ENCODE measurements at places on chromosomes 2 and 18. TPM values are rescaled to one million over a fixed set of nuclear protein-coding genes. Genes with fewer than 3 reads are reported as not detected.
A peak's percentile ranks its signal among the peaks of the same experiment; 100 is the strongest.

GRCh38 chr18:76633588-76634269 is 138.7 kb upstream of the ZNF516 start:
- H3K4me1 ChIP-seq, result no peaks in the 10 kb centered on the region
- H3K27ac ChIP-seq, result no peak overlapping the region

- H3K4me1 ChIP-seq, result peaks cover 19% of the 10 kb centered on the region
- H3K4me3 ChIP-seq, result no peak overlapping the region
- H3K36me3 ChIP-seq, result no peaks in the 10 kb centered on the region
- DNase-seq, result no peak
Measured at GRCh38 chr2:54015798-54016699, 45.3 kb upstream of the PSME4 start.

DNA sequence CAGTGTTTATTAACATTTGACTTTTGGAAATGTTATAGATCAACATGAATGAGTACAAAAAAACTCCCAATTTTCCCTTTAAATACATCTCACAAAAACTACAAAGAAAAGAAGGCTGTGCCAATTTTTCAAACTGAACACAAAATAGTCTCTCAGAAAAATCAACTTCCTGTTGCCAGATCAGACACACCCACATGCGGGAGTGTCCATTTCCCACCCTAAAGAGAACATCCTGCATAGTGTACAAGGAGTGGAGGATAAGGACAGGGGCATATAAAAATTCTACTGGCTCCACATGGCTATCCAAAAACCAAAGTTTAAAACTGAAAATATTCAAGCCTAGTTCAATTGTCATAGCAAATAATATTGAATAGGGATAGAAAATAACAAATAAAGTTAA is 165.3 kb downstream of the ATAD2B start:
- no peak for DNase-seq
- H3K36me3 ChIP-seq, result peaks cover 48% of the 10 kb centered on the region
- H3K4me1 ChIP-seq, result no peaks in the 10 kb centered on the region
- no peak overlapping the region for H3K4me3 ChIP-seq
- H3K27me3 ChIP-seq, result no peaks in the 10 kb centered on the region
- no peak overlapping the region for H3K27ac ChIP-seq

Gene THSD7B
- total RNA-seq, result not detected

DNA sequence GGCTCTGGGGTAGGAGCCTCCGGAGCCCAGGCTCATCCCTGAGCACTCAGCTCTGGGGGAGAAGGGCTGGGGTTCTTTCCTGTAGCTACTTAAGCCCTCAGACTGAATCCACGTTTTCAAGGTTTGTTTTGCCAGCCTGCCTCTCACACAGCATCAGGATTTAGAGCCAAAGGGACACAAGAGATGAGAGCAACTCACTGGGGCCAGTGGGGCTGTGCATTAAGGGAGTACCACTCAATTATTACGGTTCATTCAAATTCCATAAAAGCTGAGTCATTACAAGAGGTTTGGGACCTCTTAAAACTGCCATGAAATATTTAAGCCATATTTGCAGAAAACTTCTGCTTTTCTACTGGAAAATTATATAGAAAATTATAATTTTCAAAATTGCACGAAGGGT is 17.1 kb upstream of the SNED1 start:
- no peaks in the 10 kb centered on the region for H3K4me1 ChIP-seq
- DNase-seq, result no peak
- no peak overlapping the region for H3K4me3 ChIP-seq
- no peak overlapping the region for H3K27ac ChIP-seq
- H3K36me3 ChIP-seq, result no peaks in the 10 kb centered on the region

DNA sequence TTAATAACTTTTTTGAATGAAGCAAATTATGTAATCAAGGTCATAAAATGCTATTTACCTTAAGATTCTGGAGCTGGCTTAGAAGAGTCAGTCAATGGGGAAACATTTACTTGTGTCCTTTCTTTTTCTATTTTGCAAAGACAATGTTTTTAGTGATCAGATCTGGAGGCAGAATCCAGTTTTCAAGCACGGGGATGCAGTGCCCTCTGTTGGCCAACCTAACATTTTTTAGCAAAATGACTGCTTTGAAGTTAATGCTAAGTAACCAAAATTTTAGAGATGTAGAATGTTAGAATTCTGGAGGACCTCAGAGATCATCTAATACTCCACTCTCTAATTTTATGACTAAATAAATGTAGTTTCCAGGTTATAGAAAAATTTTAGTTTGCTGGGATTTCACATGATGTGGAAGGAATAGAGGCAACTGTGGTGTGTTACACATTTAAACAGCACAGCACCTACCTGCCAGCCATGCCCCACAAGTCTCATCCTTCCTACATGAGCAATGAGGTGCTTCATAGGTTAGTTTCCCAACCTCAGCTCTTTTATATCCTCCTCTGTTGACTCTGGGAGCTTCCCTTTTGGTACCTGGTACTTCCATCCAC is 23.6 kb upstream of the SLC9A4 start:
- H3K4me1 ChIP-seq, result peaks cover 11% of the 10 kb centered on the region
- no peak overlapping the region for H3K27ac ChIP-seq
- no peak overlapping the region for H3K4me3 ChIP-seq
- DNase-seq, result peak; percentile 77

DNA sequence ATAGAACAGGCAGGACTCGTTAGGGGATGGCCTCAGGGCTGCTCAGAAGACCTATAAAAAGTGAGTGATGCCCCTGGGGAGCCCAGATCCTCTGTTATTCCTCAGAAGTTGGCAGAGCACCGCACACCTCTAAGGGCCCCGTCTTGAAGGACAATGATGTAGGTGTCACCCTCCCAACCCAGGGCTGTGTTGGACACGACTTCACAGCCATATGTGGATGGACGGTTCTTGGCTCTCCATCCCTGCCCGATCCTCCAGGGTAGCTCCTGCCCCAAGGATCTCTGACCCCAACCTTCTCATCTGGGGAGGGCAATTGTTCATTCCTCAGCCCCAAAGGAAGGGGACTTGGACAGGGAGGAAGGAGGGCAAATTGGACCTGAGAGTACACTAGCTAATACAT is 246.1 kb downstream of the DYSF start:
- no peaks in the 10 kb centered on the region for H3K27me3 ChIP-seq
- no peak overlapping the region for H3K27ac ChIP-seq
- DNase-seq, result no peak

GRCh38 chr2:88016086-88016959 is at the start of gene RNU2-63P:
TSS of gene RNU2-63P (minus strand) at chr2:88016547.
- DNase-seq, result peak; percentile 83
- H3K4me1 ChIP-seq, result peaks cover 8% of the 10 kb centered on the region
- no peaks in the 10 kb centered on the region for H3K36me3 ChIP-seq
- no peaks in the 10 kb centered on the region for H3K27me3 ChIP-seq
- peak within 1 kb of the TSS; percentile 75 for H3K4me3 ChIP-seq
- H3K27ac ChIP-seq, result peak within 1 kb of the TSS; percentile 94

GRCh38 chr2:135226961-135227360 is 174.9 kb downstream of the RAB3GAP1 start:
- no peak overlapping the region for H3K27ac ChIP-seq

Gene L3MBTL4
- total RNA-seq, result 27.9 TPM

Gene TAF1B
- 40.8 TPM for total RNA-seq

DNA sequence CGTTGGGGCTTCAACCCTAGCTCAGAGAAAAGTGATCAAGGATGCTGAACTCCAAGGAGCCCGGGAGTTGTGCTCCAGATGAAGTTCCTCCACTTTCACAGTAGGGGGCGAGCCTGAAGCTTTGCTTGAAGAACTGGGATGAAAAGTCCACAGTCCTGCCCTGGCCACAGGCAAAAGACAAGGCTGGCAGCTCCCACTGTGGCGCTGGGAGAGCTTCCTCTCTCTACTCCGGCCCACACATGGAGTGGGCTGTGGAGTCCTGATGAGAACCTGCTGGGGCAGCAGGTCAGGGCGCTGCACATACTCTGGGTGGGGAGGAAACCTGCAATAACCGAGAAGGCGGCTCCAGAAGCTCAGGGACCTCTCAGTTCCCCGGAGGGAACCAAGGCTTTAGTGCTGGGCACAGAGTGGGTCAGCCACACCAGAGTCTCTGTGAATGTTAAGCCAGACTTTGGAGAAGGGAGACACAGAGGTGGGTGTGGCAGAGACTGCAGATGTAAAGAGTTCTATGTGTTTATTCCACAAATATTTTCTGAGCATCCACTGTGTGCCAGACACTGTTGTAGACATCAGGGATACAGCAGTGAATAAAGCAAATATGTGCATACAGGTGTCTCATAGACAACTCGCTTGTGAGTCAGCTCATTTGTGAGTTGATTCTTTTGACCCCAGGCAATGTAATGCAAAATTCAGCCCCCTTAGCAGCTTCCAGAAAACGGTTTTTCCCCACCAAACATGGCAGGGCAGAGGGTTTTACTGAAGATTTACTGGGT is 48.0 kb upstream of the MRPL33 start:
- H3K4me1 ChIP-seq, result peaks cover 8% of the 10 kb centered on the region
- no peak overlapping the region for H3K27ac ChIP-seq
- H3K27me3 ChIP-seq, result no peaks in the 10 kb centered on the region

DNA sequence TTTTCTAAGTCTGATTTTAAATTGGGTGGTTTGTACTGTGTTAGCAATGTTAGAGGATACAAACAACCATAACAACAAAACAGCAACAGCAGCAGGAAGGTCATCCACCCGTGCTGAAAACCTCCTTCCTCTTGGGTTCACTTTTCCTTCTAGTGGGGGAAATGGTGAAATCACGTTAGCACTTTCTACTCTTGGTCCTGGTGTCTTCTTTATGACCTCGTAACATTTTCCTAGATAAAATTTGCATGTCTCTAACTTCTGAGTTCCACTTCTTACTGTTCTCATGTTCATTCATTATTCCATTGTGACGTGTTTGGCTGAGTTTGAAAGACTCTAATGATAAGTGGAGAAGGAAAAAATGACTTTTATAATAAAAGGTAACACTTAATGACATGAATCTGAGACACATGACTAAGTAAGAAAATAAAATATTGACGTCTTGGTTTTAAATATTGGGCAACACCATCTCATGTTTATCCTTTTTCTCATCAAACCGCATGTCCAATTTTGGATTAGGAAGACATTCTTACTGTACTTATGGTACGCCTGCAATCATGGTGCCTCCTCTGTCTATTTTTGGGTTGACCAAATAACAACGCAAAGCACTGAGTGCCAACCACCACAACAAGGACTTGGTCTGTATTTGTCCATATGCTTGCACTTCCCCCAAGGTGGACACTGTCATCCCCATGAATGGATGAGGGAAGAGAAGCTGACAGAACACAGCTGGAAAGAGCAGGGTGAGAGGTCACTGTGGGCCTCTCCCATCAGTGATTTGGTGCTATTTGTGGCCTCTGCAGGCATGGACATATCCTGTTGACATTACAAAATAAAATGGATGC is 25.7 kb upstream of the IL1R1 start:
- H3K27ac ChIP-seq, result no peak overlapping the region
- no peaks in the 10 kb centered on the region for H3K36me3 ChIP-seq
- no peak for DNase-seq

DNA sequence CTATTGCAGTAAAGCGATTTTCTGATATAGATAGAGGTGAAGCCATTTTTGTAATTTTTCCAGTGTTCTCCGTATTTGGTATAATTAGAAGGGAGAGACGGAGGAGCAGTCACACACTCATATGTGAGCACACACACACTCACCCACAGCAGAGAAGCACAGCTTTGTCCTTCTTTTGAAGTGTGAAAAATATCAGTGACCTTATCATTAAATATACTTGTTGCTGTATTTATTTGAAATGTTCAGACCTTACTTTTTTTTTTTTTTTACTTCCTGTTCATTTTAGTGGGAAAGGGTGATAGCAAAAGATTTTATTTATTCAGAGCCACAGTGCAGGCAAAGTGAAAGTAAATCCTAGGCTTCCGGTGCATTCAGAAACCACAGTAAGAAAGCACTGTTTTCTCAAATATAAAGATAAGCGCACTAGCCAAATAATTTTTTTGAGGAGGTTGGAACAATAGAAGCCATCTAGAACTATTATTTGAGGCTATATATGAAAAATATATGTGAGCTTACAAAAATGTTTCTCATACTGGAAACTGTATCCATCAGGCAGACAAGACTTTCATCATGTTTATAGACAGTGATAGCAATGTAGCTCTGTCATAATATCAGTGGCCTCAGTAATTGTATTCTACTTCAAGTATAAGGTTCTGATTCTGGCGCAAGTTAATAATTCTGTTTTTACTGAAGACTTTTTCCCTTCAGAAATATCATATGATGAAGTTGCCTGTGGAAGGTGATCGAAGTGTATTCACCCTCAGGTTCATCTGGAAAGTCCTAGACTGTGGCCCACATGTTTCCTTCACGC is 37.2 kb downstream of the TSHZ1 start:
- H3K36me3 ChIP-seq, result no peaks in the 10 kb centered on the region
- peaks cover 47% of the 10 kb centered on the region for H3K4me1 ChIP-seq
- no peak for DNase-seq
- H3K4me3 ChIP-seq, result peak overlapping the region; percentile 35
- peak overlapping the region; percentile 71 for H3K27ac ChIP-seq
- H3K27me3 ChIP-seq, result no peaks in the 10 kb centered on the region

GRCh38 chr2:109324861-109325260 is 195.9 kb downstream of the SH3RF3 start:
- no peaks in the 10 kb centered on the region for H3K36me3 ChIP-seq
- DNase-seq, result no peak

GRCh38 chr18:11909591-11910026 is 1.5 kb upstream of the MPPE1 start:
- DNase-seq, result peak; percentile 9
- H3K27ac ChIP-seq, result peak overlapping the region; percentile 100
- peaks cover 14% of the 10 kb centered on the region for H3K4me1 ChIP-seq
- no peaks in the 10 kb centered on the region for H3K27me3 ChIP-seq
- H3K36me3 ChIP-seq, result peaks cover 4% of the 10 kb centered on the region

Gene FAP
- not detected for total RNA-seq

Gene FIGLA
- total RNA-seq, result not detected

Gene TNP1
- not detected for total RNA-seq

- DNase-seq, result no peak
Measured at GRCh38 chr2:217168496-217168895, 308.6 kb upstream of the TNP1 start.

- no peaks in the 10 kb centered on the region for H3K27me3 ChIP-seq
- H3K4me3 ChIP-seq, result no peak overlapping the region
- DNase-seq, result no peak
- no peaks in the 10 kb centered on the region for H3K36me3 ChIP-seq
- no peak overlapping the region for H3K27ac ChIP-seq
Measured at GRCh38 chr18:36688020-36688965, 140.5 kb downstream of the TPGS2 start.

GRCh38 chr2:217277646-217278398 is 418.0 kb upstream of the TNP1 start:
- DNase-seq, result no peak
- H3K27ac ChIP-seq, result no peak overlapping the region
- H3K36me3 ChIP-seq, result no peaks in the 10 kb centered on the region
- H3K4me1 ChIP-seq, result no peaks in the 10 kb centered on the region

DNA sequence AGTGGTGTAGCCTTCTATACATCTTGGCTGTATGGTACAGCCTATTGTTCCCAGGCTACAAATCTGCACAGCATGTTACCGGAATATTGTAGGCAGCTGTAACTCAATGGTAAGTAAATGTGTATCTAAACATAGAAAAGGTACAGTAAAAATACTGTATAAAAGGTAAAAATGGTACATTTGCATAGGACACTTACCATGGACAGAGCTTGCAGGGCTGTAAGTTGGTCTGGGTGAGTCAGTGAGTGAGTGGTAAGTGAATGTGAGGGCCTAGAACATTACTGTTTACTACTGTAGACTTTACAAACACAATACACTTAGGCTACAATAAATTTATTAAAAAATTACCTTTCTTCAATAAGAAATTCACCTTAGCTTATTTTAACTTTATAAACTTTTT is 3.7 kb upstream of the MRPS9 start:
- no peaks in the 10 kb centered on the region for H3K36me3 ChIP-seq
- no peak overlapping the region for H3K4me3 ChIP-seq
- no peaks in the 10 kb centered on the region for H3K27me3 ChIP-seq
- no peak for DNase-seq

Gene KCNS3
- total RNA-seq, result not detected

Measured in natural killer cell (primary cell).